ENCODE measurements at places on chromosomes 1 and 21.

DNA sequence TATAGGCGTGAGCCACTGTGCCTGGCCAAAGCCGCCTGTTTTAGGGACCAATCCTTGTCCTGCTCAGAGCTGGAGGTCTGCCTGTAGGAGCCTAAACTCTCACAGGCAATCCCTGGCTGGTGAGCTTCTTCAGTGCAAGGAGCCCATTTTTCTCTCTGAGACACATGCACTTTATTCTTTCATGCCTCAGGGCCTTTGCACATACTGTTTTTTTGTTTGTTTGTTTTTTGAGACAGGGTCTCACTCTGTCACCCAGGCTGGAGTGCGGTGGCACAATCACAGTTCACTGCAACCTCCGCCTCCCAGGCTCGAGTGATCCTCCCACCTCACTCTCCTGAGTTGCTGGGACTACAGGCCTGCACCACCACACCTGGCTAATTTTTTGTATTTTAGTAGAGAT lies 21.6 kb upstream of the PINK1 start:
- DNase-seq, result no peak

DNA sequence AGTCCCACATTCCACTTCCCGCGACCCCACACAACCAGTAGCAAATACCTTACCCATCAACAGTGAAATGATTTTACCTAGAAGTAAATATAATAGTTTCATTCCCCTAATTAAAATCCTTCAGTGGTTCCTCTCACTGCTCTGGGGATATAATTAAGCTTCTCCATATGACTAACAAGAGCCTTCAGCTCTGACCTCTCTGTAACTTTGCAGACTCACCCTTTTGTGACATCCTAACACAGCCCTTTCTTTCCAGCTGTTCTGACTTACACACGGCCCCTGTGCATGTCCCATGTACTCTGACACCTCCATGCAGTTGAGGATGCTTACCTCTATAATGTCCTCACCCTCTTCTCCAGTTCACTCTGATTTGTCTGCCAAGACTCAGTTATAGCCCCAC lies 137.3 kb upstream of the SPAG17 start:
- DNase-seq, result no peak

DNA sequence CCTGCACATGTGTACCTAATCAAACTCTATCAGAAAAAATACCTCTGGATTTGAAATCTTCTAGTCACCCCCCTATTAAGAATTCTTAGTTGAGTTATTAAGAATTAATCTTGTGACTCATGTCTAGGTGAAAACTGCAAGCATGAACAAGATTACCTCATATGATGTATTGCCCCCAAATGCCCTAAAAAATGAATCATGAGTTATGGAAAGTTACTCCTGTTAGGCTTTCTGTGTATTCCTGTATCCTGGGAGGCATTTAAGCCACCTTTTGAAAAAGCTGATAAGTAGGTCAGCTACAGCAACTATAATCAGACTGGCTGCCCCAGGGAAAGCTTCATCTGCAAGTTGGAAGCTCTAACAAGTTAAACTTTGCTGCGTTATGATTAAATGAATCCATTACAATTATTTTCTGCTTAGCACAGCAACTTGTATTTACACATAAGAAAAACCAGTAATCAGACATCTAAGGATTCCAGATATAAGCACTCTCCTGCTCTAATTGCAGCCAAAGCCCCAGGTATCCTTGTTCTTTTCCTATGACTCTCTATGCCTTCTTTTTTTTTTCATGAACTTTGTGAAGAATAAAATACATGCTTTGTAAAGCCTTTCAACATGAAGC lies 147.7 kb downstream of the NTPCR start:
- DNase-seq, result no peak

DNA sequence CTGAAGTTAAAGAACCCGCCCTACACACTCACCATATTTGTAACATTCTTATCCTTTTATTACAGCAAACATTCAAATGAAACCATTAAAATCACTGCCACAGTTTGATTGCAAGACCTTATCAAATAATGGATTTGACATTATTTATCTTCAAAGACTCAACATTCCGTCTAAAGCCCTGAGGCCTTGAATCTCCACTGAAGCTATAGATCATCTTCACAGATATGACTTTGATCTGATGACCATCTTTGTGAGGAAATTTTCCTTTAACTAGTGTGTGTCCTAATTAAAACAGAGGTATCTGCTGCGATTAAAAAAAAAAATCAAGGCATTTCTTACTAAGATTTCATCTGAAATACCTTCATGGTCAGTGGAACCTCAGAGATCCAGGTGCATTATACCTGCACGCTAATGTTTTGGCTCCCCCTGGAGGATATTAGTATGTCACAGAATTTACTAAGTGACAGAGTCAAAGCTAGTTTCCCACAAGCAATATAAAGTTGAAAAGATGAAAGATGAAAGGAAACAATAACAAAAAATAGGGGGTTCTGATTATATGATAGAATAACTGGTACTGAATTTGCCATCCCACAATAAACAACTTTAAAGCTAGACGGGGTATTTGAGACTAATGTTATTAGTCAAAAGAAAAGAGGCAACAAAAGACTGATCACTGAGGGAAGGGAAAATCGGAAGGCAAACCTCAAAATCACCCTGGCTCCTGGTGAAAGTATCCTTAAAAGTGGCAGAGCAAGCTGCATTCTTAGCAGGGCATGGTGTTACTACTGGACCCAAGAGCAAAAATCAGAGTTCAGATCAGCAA lies 923.4 kb downstream of the NCAM2 start:
- DNase-seq, result peak; percentile 1

GRCh38 chr1:167161762-167162161 lies 58.9 kb upstream of the POU2F1 start:
- DNase-seq, result no peak

GRCh38 chr1:228862542-228863505 lies 127.5 kb downstream of the RHOU start:
- no peak for DNase-seq

DNA sequence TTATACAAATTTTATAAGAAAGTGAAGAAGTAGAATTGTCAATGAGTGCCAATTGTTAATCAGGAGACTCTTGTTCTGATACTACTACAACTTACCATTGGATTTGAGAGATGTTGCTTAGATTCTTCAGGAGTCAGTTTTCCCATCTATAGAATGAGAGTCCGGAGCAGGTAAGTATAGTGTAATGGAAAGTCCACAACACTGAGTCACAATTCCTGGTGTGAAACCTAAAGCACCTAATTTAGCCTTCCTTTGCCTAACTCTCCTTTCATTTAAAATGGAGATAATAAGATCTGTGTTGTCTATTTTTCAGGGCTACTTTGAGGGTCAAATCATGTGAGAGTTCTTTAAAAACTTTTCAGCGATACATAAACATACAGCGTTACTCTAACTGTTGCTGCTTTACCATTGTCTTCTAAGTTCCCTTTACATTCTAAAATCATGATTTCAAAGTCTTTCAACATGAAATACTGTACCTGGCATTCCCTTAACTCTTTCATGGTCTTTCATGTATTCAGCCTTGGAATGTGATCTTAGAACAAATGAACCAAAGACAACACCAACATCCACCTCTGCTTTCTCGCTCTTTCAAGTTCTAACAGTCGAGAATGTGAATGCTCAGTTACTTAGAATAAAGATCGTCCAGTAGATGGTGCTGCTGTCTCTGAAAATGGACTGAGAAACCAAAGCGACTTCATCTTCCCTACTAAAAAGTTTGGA lies 90.9 kb downstream of the SLC30A10 start:
- peak; percentile 72 for DNase-seq

- no peak for DNase-seq
These were observed 83.3 kb downstream of the CDC42BPA start for GRCh38 chr1:227234998-227235405.

GRCh38 chr1:83574791-83575190 lies 424.1 kb downstream of the TTLL7 start:
- DNase-seq, result no peak

DNA sequence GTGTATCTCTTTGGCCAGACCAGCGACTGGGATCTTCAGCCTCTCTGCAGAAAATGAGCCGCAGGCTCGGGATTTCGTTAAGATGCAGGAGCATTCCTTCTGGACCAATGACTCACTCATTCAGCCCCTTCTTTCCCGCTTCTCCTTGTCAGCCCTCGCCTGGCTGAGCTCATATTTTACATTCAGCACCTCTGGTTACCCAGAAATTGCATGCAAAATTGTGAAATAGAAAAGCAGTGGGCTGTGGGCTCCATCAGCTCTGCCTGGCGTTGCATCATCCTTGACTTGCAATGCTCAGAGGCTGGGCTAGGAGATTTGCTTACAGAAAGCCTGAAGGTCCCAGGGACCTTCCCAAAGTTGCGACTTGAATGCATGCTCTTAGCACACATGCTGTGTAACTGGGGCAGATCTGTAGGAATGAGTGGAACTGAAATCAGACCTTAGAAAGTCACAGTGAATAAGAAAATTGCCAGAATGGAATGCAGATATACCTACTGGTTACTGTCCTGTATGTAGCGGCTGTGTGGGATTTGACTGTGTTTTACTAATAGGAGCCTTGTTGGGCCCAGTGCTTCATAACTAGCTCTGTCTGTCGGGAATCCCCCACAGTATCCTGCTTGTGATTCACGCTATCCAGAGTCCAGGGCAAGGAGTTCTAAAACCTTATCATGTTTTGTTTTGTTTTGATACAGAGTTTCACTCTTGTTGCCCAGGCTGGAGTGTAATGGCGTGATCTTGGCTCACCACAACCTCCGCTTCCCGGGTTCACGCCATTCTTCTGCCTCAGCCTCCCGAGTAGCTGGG lies 444.8 kb downstream of the KIF26B start:
- no peak for DNase-seq

Measured in NCI-H774 (cell line).